Renal pelvis (tissue), 12 donors: ENCODE measurements at places on chromosomes 7 and 10. TPM values are rescaled to one million over a fixed set of nuclear protein-coding genes. Genes with fewer than 3 reads are reported as not detected.

DNA sequence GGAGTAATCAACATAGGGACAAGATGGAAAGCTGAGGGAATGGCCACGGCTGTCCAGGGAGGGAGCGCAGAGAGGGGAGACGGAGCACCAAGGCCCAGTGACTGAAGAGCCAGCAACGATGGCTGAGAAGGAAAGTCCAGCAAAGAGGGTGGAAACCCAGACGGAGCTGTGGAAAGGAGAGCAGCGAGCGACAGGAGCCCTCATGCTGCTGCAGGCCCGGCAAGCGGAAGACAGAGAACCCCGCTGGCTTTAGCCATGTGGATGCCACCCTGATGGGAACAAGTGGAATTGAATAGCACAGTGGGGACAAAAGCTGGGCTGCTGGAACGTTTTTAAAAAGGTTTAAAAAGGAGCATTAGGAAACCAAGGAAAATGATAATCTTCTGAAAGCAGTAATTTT, 82.9 kb upstream of the DDC start:
- DNase-seq, result no peak

DNA sequence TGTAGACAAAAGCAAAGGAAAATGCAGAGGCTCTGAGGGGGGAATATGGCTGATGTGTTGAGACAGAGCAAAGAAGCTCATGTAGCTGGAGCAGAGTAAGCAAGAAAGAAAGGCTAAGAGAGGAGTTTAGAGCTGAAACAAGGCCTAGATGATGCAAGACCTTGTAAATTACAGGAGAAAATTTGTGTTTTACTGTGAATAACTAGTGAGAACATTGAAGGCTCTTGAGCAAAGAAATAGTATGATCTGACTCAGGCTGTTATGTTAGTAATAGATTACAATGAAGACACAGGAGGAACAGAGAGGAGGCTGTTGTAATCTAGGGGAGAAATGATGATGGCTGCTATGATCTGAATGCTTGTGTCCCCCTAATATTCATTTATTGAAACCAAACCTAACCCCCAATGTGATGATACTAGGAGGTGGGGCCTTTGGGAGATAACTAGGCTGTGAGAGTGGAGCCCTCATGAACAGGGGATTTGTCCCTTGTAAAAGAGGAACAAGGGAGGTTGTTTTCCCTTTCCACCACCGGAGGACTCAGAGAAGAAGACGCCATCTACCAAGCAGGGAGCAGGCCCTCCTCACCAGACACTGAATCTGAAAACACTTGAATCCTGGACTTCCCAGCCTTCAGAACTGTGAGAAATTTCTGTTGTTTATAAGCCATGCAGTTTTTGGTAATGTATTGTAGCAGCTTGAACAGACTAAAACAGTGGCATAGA, 394.9 kb downstream of the HTR7 start:
- DNase-seq, result no peak

GRCh38 chr10:124000792-124001201, 92.6 kb downstream of the CHST15 start:
- no peak for DNase-seq

DNA sequence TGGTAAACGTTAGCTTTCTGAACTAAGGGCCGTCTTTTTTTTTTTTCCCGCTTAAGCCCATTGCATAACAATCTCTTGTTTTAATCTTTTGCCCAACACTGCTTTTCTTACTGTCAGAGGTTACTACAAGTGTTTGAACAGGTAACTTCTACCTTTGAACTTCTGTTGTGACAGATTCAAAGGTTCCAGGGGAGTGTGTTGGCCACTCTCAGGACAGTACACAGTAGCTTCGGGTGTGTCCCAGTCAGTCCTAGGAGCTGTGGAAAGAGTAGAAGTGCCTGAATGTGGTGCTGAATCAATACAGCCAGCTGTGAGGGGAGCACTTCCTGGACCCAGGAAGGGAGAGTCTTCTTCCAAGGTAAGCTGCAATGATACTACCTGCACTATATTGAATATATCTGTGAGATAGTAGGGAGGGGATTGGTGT, at the start of gene ACSL5:
ACSL5 (plus strand) TSS at position 205 of the 427 bp plus-strand sequence. CDS start 20,831 bp downstream, outside the sequence.
- DNase-seq, result no peak

DNA sequence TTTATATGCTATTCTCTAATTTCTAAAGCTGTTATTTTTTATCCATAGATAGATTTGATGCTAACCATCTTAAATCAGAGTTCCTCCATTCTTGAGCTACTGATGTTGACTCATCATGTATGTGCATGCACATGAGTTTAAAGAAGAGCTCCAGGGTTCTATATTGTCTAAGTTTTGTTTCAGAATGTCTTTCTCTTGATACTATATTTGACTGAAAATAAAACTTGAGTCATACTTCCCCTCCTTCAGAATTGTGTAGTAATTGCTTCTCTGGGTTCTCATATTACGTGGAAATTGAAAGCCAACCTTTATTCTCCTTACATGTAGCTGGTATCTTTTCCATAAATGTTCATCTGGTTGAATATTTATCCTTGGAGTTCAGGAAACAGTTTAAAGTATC, 89.4 kb downstream of the LRRTM3 start:
- DNase-seq, result no peak

- DNase-seq, result no peak
Observed at GRCh38 chr10:126187399-126187798, 200.9 kb downstream of the ADAM12 start.

DNA sequence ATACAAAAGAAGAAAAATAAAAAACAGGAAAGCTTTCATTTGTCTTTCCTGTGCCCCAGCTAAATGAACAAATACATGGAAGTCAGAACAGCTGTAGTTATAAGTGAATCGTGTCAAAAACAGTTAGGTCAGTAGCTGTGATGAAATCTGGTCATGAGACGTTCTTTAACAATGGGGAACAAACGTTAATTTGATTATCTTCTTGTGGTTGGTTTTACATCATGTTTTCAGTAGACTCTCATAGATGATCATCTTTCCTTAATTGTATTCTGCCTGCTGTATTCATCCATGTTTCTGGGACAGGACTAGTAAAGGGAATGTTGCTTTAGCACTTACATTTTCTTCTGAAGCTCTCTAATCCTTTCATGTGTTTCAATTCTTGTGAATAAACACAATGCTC, 97.0 kb downstream of the PCLO start:
- DNase-seq, result no peak

GRCh38 chr10:62681211-62681940, 123.1 kb upstream of the ADO start:
- DNase-seq, result no peak

DNA sequence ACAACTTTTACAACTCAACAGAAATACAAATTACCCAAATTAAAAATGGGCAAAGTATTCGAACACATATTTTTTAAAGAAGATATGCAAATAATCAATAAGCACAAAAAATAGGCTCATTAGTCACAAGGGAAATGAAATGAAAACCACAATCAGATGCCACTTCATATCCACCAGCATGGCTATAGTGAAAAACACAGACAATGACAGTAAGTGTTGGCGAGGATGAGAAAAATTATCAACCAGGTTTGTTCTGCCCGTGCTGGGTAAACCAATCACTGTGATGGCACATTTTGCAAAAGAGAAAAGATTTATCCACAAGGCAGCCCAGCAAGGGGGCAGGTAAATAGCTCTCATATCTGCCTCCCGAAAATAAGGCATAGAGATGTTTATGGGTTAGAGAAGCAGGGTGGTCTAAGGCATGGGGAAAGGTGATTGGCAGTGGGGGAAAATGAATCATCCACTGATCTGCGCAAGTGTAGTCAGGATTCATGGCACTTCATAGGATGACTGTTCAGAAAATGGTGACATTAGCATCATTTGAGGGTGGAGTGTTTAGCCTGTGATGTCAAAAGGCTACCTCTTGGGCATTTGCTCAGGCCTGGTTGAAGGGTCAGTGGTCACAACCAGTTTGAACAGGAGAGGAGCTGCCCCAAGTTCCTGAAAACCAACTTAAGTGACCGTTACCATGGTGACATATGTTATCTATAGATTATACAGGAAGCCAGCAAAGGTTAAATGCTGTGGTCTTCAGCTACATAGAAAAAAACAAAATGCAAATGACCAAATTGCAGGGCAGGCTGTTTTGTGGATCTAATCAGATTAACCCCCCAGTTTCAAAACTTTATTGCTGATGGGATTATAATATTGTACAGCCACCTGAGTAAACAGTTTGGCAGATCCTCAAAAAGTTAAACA, 8.0 kb upstream of the CFAP70 start:
- no peak for DNase-seq

DNA sequence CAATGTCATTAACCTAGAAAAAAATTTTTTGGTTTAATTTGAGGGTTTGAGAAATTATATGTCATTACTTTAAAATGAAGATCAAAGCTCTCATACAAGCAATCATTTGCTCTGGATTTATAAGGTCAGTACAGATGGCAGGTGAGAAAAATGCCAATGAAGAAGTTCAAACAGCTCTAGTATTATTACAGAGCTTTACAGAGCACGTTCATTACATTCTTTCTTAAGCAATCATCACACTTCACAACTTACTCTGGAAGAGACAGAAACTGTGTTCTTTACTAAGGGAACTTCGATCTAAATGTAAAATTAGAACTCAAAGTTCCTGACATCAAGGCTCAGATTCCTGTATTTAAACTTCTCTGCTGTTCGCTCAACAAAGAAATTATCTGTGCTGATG, 153.4 kb downstream of the ATE1 start:
- DNase-seq, result no peak

DNA sequence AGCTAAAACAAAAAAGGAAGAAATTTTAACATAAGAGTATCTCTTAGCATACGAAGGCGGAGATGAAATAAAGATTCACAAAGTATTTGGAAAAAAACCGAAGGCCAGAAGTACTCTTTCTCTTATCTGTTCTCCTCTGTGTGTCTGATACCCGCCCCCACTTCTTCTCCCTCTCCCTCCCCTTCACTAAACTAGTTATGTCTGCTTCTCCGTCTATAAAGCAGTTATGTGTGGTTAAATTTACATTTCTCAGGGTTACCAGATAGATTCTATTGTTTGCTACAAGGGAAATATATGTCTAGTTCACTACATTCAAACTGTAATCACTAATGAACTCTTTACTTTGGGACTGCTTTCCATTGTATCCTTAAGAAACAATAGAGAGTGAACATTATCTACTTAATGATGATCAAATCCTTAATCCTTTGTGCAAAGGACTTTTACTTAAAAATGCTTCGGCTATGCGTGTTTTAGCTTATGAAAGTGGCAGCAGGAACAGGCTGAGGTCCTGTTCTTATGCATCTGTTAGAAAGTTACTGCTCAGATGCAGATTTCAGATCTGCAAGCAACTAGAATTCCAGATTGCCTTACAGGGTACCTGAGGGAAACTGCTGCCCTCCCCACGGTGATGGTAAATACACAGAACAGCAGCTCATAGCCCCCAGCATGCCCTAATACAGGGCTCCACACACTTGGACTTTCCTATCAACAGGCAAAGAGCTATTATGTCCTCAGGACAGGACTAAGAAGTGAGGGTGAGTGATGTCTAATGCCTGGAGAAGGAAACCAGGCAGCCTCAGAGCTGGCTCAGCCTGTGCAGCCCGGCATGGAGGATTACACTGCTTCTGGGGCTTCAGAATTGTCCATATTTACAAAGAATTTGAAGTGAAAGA, 273.3 kb downstream of the FZD1 start:
- DNase-seq, result no peak

DNA sequence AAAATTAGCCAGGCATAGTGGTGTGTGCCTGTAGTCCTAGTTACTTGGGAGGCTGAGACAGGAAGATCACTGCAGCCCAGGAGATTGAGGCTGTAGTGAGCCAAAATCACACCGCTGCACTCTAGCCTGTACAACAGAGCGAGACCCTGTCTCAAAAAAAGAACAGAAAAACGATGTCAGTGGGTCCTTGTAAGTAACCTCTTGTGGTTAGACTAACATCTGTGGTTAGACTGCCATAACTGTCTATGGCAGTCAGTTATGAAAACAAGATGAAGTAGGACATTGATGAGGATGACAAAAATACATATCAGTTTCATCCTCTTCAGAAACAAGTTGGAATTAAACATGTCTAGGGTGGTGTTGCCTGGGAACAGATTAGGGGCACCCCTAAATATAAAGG, 53.3 kb downstream of the AKAP9 start:
- DNase-seq, result no peak

DNA sequence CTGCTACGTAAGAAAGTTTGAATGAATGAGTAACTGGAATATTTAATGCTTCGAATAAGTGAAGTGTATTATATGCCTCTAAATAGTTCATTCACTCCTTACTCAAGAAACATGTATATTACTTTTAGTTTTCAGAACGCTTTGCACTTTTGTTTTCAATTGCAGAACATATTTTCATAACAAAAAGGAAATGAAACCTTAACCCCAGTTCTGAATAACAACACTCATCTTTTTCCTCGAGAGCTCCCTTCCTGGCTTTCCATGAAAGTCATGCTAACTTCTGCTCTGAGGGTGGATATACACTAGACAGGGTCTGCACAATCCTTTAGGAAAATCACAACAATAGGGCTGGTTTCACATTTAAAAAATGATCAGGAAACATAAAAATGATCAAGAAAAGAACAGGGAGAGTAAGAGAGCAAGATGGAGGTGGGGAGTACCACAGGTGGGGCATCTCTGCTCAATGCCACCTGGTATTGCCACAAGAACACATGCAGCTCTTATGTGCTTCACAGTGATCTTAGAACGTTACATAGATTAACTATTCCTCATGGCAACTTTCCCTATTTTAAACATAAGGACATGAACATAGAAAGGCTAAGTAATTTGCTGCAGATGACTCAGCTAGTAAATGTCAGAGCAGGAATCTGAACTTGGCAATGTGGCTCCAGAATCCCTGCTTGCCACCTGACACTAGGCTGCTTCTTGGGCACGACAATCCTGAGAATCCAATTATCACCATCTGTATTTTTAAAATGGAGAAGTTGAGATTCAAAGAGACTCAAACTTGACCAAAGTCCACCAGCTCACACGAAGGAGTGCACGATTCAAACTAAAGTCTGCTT, 219.5 kb upstream of the AOAH start:
- no peak for DNase-seq

DNA sequence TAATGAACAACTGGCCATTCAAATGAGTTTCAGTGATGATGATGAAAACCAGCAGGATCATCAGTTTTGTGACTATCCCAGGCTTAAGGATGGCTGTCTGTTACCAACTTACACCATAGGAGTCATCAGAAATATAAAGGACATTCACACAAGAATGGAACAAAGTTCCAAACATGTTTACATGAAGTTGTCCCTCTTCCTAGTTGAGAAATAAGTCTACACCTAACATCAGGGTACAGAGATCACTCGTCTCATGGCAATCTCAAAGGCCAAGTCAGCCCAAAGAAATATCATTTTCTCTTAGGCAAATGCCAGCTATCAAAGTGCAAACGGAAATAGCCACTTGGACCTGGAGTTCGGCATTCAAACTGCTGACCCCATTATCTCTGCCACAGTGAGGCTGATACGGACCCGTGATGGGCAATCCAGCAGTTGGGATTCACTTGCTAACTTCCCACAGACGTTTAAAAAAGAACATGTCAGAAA, 53.0 kb downstream of the CREB3L2 start:
- no peak for DNase-seq

GRCh38 chr10:129056734-129057689, 410.0 kb upstream of the MGMT start:
- DNase-seq, result no peak

SPDYE16 gene
- polyA plus RNA-seq, result 7.2 TPM

KNDC1 gene
- polyA plus RNA-seq, result 10.3 TPM

VPS41 gene
- 75.4 TPM for polyA plus RNA-seq

TLX1 gene
- 0.11 TPM for polyA plus RNA-seq

FAM25C gene
- not detected for polyA plus RNA-seq

TAS2R4 gene
- 7.1 TPM for polyA plus RNA-seq

UBE2D4 gene
- 19.5 TPM for polyA plus RNA-seq

MKX gene
- polyA plus RNA-seq, result 0.28 TPM

CPXM2 gene
- polyA plus RNA-seq, result 6.3 TPM
